Renal cortex interstitium (tissue), 15 donors: ENCODE measurements at places on chromosomes 3 and 15.

DNA sequence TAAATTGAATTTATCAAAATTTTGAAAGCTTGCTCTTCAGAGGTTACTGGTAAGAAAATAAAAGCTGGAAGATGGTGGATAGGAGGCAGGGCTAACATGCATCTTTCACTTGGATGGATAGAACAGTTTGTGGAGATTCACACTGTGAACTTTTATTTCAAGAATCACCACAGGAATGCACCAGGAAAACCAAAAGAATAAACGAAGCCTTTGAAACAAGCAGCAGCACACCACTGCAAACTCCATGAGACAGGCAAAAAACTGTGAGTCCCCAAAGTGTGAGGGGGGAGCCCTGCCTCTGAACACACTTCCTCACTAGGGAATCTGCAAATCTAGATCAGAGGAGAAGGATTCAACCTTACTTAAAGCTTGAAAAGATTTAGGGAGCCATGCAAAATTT is 122.2 kb downstream of the RTP4 start:
- no peak for DNase-seq

- no peak for DNase-seq
These were observed 61.7 kb upstream of the LRRN1 start for GRCh38 chr3:3737531-3737930.

DNA sequence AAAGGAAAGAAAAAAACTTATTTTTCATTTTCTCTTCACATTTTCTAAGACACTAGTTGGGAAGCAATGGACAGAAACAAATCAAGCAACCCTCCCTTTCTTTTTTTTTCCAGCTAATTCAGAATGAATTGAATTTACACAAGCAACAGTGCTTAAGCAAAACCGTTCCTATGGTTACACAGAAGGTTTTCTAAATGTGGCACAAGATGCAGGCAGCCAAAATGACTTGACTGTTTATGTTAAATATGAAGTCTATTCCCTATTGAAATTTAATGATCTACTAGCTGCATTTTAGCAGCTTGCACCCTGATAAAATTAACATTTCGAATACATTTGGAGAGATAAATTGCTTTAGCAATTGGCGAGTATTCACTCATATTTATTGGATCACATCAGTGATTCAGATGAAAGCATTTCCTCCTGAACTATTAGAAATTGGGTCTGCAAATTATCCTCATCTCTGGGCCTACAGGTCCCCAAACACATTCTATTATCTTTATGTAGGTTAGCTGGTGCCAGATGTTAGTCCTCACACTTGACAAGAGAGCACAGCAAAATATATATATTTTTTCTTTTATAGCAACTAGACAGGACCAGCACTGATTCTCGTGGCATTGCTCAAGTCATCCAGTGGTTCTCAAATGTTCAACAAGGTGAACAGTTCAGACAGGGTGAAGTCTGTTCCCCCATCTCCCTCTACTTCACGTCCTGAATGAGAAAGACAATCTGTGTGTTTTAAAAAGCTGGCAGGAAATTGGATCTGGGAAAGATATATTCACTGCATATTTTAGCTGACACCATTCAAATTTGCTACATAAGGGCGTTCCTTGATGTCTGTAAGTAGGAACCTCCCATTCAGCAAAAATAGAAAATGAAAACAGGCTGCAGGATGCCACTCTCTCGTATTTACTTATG is 463.6 kb upstream of the KCNMB2 start:
- no peak for DNase-seq

DNA sequence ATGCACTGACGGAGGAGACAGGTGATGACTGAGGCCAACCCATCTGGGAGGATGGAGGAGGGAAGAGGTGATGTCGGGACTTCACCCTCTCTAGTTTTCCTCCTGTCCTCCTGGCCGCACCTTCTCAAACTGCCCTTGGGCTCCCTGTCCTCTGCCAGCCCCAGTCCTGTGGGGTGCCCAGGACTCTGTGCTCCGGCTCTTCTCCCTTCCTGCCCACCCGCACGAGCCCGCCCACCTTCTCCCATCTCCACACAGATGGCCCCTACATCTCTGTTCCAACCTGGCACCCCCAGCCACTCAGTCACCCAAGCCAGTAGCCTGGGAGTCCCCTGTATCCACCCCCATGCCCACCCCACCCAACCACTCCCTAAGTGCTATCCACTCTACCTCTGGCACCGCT is 206.7 kb upstream of the LINGO1 start:
- no peak for DNase-seq
